ENCODE measurements at places on chromosomes 6 and 20.
A peak's percentile ranks its signal among the peaks of the same experiment; 100 is the strongest.

DNA sequence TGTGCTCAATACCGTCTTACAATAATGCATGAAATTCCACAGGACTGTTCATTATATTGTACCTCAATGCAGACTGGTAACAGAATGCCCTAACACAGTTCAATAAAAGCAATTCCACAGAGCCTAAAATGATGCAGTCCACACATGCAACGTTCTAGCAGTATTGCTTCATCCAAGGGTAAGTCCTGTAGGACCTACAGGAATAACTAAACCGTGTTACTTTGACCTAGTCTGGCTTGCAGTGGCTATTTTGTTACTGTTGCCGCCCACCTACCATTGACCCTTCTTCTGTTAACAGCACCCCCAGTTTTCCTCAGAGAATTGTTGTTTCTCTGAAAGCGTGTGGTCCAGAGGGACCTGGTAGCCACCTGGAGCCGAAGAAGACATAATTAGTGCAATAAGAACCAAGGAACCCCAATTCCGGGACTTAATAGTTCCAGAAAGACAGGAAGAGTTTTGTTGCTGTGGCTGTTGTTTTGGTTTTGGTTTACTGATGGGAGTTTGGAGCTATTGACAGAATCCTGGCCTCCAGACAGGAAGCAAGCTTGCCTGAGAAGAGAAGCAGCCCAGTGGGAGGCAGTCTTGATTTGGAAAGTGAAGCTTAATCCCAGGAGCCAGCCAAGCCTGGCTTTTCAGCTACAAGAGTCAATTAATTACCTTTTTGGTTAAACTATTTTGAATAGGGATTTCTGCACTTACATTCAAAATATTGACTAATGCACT, 91.3 kb downstream of the FRK start:
- DNase-seq, result no peak

DNA sequence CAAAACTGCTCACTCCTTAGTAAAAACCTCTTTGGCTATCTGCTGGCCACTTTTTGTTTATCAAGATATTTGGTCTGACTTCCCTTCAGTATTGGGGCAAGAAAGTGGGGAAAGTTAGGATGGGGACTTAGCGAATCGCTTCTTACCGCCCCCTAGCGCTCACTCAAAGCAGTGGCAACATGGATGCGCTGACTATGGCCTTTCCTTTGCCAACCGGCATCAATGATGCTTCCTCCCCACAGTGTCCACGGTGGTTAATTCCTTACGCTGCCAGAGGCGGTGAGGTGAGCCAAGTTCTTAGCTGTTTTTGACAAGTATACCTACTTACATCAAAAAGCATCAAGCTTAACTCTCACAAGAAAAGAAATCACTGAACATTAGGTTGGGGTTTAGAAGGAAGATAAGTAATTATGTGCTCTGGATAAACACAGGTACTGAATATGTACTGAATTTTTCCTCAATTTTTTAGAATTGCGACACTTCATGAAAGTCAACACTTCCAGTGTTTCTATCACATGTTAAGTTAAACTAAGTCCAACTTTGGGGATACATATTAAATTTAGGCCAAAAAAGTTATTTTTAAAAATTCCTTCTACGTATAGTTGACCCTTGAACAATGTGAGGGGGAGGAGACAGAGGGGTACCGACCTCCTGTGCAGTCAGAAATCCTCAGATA, 86.7 kb downstream of the GMDS start:
- no peak for DNase-seq

GRCh38 chr6:5208471-5208971, 52.2 kb downstream of the LYRM4 start:
- DNase-seq, result peak; percentile 50

GRCh38 chr6:131995917-131996316, 44.7 kb upstream of the CCN2 start:
- DNase-seq, result no peak

- DNase-seq, result peak; percentile 40
These were observed 62.9 kb downstream of the QRSL1 start for GRCh38 chr6:106692112-106692818.

GRCh38 chr6:157128235-157128775, 195.0 kb downstream of the TMEM242 start:
- no peak for DNase-seq

DNA sequence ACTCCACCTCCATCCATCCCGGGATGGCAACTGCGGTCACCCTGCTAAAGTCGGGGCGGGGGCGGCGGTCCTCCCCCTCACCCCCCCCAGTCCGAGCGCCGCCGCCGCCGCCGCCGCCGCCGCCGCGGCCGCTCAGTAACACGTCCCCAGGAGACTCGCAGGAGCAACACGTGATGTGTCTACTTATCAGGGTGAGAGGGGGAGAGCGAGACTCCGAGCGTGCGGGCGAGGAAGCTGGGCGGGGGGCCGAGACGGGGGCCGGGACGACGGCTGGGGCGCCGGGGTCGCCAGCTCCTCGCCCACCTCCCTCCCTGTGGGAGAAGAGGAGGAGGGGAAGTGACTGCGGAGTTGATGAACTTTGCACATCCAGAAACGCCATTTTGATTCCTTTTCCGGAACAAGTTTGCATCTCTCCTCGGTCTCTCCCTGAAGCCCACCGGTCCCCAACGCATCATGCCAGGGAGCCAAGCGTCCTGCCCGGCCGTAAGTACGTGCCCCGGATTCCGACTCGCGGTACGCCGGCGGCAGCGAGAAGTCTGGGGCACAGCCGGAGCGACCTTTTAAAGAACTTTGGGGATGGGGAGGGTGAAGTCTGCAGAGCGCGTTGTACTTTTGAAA, at the start of gene RREB1:
Gene RREB1 (plus strand): TSS at position 384 of the 618 bp plus-strand sequence. CDS start 73,951 bp downstream, outside the sequence.
- peak; percentile 75 for DNase-seq

- no peak for DNase-seq
These were observed 192.0 kb downstream of the OGFRL1 start for GRCh38 chr6:71480577-71480976.

DNA sequence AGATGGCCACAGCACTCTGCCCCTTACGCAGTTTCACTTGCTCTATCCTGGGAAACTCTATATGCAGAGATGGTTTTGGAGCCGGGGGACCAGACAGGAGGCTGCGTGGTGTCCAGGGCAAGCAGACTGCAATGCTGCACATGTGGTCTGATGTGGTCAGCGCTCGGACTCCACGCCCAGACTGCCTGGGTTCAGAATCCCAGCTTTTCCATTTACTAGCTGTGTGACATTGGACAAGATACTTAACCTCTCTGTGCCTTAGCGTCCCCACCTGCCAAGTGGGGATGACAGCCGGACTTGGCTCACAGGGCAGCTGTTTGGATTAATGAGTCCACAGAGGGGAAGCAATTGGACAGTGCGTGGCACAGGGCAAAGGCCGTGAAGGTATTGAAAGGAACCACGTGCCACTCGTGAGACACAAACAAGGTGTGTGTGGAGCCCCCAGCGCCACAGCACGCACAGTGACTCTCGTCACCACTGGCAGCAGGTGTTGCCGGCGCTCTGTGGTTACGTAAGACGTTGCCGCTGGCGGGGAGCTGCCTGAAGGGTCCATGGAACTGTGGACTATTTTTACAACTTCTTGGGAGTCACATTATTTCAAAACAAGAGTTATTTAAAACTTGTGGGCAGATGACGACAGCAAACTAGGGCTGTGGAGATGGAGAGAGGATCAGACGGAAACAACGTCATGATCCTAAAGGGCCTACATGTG, 201.4 kb downstream of the PREX1 start:
- peak; percentile 13 for DNase-seq

DNA sequence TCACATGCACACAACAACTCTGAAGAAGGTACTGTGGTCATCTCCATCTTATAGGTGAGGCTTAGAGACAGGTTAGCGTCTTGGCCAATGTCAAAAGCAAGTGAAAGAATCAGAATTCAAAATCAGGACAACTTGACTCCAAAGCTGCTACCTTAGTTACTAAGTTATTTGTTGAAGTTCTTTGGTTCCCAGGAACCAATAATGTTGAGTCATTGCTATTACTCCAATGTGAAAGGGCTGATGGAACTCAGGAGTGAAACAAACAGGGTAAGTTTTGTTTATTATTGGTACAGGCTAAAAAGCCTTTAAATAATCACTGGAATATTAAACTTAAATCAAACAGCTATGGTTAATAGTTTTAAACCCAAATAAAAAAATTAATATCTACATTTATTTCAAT, 111.1 kb downstream of the PDSS2 start:
- DNase-seq, result no peak

- no peak for DNase-seq
These were observed 144.9 kb upstream of the THBS2 start for GRCh38 chr6:169398342-169399105.

- peak; percentile 29 for DNase-seq
These were observed 13.4 kb downstream of the FAM110A start for GRCh38 chr20:846894-847278.

- no peak for DNase-seq
These were observed 1.4 kb upstream of the STX11 start for GRCh38 chr6:144148886-144149285.
